ENCODE measurements at places on chromosomes 2 and 18. TPM values are rescaled to one million over a fixed set of nuclear protein-coding genes. Genes with fewer than 3 reads are reported as not detected.

The CLHC1 gene
- total RNA-seq = 4.0 TPM

The FTCDNL1 gene
- 3.2 TPM for total RNA-seq

The CABYR gene
- total RNA-seq = 10.4 TPM

The ACMSD gene
- total RNA-seq = not detected

The PRADC1 gene
- 26.1 TPM for total RNA-seq

The TDRD15 gene
- not detected for total RNA-seq

The TMEM198 gene
- total RNA-seq = 0.90 TPM

The MROH2A gene
- total RNA-seq = not detected

The SKOR2 gene
- not detected for total RNA-seq

The ONECUT2 gene
- total RNA-seq = 0.63 TPM

The KCNE4 gene
- 0.83 TPM for total RNA-seq

The STAMBP gene
- 49.8 TPM for total RNA-seq

The CHPF gene
- 18.1 TPM for total RNA-seq

The ABCB11 gene
- 0.01 TPM for total RNA-seq

The GAD1 gene
- 0.61 TPM for total RNA-seq

The ATOH8 gene
- 5.3 TPM for total RNA-seq
